Hematopoietic multipotent progenitor cell treated with erythropoietin and hydrocortisone succinate and interleukin-3 and kit ligand, for 17 days (in vitro differentiated cells): ENCODE measurements at places on chromosomes 2 and 18.

DNA sequence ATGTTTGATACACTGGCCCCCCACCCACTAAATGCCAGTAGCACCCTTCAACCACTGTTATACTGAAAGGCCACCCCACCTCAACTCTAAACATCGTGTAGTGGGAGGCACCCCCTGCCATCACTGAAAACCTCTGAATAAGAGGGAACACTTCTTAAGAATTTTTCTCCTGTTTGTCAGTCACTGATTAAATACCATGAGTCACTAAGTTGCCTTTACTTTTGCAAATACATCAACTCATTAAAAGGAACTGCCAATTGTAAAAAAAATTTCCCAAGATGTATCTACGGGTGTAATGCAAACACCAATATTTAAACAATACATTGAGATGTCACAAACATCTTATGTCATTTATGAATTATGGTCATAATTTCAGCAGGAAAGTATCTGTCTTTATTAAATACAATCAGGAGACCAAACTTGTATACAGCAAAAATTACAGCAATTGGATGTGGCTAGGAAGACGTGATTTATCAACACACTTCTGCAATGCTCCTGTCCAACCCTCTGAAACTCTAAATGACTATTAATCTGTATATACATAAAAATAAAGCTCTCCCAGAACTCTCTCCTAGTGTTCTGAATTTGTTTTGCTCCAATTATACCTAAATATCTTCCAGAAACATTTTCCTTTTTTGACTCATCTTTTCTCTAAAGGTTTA lies 144.1 kb upstream of the STK17B start:
- DNase-seq = no peak

DNA sequence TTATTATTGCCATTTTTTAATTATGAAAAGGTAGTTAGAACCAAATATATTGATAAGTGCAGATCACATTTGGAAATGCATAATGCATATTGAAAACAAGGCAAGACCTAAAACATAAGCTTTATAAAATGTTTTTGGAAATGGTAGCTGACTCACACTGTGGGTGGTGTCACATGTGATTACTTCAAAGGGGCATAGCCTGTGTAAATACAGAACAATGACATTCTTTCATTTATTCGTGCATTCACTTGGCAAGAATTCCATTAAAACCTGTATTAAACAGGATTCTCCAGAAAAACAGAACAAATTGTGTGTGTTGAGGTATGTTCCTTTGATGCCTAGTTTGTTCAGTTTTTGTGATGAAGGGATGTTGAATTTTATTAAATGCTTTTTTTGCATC lies 427.3 kb upstream of the ST6GAL2 start:
- DNase-seq = no peak

DNA sequence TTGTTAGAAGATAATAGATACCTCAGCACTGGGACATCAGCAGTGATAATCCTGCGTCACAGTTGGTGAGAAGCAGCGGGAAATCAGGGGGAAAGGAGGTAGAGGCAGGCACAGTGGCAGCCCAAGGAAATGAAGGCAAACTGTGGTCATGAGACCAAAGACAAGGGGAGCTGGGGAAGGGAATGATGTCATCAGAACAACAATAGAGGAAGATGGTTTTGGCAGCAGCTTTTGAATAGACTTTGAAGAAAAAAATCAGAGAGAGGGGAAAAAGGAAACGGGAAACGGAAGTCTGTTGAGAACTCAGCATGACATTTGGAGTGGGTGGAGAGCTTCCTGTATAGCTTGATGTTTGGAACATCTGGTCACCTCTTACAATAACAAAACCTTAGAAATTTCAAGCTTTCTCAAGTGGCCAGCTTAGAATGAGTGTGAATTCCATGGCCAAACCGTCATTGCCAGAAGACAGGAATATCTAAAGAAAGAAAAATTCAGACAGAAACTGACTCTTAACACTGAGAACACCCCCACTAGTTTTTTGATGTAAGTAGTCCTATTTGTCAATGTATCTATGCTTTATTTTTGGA lies 18.4 kb upstream of the YES1 start:
- no peak for DNase-seq

DNA sequence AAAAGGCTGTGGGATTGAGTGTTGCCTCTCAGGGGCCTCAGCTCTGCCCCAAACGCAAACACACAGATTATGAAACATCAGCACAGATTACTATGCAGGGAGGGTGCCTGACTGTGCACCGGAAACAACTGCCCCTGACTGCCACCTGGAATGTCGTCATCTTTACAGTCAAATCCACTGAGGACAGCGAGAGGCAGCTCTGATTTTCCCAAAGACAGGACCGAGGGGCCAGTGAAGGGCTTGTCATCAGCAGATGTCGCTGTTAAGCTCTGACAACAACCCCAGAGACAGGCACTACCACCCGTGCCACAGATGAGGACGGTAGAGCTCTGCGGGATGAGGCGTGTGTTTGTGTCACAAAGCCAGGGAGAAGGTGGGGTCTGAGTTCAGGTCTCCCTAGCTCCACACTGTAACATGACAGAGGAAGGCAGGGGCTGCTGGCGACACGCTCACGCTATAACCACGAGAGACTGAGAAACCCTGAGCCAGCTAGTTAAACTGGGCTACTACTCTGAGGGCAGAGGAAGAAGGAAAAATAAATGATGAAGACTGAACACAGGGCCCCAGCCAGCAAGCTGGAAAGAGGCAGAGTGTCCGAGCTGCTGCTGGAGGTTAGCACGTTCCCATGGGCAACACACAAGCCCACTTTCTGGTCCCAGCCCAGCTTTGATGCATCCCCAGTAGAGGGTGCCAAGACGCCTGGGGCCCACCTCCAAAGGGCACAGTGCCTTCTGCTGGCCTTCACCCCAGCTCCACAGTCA lies 47.0 kb downstream of the PARD6G start:
- DNase-seq = no peak

DNA sequence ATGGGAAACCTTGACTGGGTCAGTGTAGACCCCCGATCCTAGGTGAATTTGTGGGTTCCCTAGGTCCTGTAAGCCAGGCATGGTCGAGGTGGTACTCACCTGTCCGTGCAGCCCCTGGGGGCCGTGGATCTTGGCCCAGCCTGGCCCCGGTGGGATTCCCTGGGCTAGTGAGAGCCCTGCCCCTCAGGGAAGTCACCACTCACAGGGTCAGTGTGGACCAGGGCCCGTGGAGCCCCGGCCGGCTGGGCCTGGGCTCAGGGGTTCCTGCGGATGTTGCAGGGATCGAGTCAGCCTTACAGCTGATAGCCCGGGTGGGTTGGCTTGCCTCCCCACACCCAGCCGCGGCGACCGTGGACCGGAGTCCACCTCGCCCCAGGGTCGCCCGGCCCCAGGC lies 528 bp downstream of the ATG9A start:
- DNase-seq = no peak

DNA sequence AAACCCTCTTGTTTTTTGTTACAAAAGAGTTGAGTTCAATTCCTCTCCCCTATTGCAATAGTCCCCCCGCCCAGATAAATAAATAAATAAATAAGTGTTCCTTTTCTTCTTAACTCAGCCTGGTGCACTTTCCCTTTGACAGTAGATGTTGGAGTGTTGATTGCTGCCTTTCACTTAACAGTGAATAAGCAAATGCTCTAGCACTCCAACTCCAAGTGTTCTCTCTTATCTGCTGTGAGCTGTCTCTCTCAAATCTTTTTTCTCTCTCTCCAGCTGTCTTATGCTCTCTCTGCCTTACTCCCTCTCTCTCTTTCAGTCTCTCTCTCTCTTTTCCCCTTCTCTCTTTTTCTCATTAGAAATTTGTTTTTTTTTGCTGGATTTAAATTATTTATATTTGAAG lies 216.7 kb downstream of the TMX3 start:
- no peak for DNase-seq
